ENCODE measurements at places on chromosomes 7 and 10.

DNA sequence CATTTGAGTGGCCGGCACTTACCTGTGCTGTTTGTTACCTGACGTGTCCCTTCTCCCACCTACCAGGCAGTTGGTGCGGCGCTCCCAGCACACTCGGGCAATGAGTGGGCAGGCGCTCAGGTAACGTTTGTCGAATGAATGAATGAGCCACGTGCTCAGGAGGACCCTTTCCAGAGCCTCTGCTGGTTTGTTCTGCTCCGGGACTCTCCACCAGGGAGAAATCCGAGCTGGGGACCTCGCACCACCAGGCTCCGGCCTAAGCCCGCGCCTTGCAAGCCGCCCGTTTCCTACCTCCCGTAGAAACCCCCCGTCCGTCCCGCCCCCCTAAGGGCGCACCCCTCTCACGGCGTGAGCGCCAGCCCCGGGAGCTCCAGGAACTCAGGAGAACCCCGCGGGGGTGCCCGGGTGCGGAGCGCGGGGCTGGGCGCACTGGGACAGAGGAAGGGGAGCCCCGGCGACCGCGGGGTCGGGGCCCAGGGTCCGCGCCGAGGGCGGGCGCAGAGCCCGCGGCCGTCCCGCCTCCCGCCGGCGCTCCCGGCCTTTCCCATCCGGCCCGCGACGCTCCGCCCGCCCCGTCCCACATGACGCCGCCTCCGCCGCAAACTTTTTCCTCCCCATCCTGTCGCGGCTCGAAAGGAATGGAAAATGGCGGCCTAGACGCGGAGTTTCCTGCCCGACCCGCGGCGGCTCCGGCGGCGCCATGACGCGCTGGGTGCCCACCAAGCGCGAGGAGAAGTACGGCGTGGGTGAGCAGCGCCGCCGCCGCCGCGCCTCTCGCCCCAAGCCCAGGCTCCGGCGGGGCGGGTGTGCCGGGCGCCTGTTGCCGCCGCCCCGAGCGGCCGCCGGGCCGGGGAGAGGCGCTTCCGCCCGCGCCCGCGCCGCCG, at the start of gene DOCK1:
Gene DOCK1, plus strand, starts transcription at position 611 of the 884 bp plus-strand sequence. Its CDS starts 90 bp downstream, at position 701.
- DNase-seq = no peak

DNA sequence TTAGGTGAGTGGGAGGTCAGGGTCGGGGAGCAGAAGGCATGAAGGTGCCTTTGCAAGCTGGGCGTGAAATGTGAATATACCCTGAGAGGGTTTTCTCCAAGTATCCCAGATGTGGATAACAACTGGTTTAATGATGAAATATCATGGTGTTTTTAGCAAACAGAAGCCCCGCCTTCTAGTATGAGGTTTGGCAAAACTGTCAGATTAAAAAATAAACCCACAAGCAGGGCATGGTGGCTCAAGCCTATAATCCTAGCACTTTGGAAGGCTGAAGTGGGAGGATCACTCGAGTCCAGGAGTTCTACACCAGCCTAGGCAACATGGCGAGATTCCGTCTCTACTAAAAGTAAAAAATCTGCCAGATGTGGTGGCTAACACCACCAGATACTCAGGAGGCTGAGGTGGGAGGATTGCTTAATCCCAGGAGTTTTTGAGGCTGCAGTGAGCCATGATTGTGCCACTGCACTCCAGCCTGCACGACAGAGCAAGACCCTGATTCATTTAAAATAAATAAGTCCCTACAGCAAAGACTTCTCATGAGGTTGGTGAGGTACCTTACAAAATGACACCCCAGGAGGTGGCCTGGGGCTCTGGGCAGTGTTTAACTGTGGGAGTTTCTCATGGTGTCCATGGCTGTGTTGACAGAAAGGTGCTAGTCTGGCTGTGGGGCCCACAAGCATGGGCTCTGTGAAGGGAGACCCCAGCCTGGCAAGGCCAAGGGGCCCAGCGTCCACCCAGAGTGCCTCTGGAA, 6.7 kb upstream of the PWWP2B start:
- no peak for DNase-seq

DNA sequence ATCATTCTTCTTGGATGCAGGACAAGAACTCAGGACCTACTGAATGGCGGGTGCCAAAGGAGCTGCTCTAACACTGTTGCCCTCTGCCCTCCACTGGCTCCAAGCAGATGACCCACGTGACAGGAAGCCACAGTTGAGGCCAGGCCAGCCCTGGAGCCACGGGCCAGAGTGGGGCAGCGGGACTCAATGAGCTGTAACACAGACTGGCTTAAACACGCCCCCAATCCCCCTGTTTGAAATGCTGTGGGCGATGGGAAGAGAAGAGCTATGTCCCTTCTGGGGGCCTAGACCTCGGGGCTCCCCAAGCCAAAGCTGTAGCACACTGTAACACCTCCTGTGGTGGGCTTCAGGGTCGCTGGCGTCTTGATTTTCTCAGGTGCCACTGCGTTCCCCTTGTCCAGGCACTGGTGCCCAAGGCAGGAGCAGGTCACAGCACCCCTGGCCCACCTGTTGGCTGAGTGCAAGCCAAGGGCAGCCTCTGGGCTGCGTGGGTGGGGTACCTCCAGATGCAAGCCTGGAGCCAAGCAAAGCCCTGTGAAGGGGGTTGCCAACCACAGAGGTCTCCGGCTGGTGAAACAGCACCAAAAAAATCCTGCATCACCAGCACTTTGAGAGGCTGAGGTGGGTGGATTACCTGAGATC, 18.6 kb upstream of the ZMIZ2 start:
- no peak for DNase-seq

GRCh38 chr10:63465293-63466143, at the start of gene JMJD1C:
Gene JMJD1C (minus strand): TSS chr10:63465977. CDS start chr10:63465662, 315 bp downstream.
- DNase-seq = peak; percentile 41

DNA sequence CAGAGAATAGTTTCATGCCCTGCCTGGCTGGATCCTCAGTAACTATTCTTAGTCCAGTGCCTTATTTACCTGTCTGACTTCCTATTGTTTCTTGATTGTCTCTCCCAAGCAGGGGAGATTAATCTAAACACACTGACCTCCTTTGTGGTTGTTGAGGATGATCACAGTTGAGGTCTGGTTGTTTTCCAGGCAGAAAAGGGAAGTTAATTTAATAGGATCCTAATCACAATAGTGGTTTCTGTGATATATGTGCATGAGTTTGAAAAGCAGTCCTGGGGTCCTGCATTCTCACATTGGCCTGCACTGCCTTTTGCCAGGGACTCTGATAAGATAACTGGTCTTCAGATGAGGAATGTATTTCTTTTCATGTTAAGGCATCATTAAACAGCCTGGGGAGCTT, 130.1 kb downstream of the SND1 start:
- no peak for DNase-seq

GRCh38 chr10:11553773-11554381, 57.6 kb downstream of the USP6NL start:
- DNase-seq = no peak

GRCh38 chr10:12642036-12642435, 292.7 kb downstream of the CAMK1D start:
- DNase-seq = no peak

DNA sequence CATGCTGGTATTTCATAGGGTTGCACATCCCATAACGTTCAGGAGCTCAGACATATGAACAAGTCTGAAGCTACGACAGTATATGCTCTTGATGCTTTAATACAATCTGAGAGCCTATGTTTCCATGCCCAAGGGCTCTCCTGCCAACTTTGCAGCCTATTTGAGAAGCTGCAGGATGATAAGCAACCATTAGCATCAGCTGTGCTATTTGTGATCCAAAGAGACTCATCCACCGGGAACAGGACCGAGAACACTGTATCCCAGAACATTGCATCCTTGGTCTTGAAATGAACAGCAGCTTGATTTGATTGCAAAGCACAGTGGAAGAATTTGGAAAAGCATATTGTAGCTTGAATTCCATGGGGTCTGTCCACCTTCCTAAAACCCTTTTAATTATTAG, 156.2 kb upstream of the PTER start:
- no peak for DNase-seq

DNA sequence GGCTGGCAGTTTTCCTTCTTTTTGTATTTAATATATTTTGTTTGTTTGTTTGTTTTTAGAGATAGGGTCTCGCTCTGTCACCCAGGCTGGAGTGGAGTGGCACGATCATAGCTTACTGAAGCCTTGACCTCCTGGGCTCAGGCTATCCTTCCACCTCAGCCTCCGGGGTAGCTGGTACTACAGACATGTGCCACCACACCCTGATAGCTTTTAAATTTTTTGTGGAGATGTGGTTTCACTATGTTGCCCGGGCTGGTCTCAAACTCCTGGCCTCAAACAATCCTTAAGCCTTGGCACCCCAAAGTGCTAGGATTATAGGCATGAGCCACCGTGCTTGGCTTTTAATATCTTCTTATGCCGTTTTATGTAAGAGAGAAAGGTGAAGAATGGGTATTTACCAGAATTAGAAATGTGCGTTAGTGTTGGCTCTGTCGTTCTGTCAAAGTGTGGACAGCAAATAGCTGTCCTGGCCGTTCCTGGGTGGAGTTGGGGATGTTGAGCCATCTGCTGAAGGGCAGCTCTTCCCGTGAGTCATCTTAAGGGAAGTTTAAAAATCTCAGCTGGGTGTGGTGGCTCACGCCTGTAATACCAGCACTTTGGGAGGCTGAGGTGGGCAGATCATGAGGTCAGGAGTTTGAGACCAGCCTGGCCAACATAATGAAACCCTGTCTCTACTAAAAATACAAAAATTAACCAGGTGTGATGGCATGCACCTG, 14.8 kb downstream of the OGDH start:
- no peak for DNase-seq

DNA sequence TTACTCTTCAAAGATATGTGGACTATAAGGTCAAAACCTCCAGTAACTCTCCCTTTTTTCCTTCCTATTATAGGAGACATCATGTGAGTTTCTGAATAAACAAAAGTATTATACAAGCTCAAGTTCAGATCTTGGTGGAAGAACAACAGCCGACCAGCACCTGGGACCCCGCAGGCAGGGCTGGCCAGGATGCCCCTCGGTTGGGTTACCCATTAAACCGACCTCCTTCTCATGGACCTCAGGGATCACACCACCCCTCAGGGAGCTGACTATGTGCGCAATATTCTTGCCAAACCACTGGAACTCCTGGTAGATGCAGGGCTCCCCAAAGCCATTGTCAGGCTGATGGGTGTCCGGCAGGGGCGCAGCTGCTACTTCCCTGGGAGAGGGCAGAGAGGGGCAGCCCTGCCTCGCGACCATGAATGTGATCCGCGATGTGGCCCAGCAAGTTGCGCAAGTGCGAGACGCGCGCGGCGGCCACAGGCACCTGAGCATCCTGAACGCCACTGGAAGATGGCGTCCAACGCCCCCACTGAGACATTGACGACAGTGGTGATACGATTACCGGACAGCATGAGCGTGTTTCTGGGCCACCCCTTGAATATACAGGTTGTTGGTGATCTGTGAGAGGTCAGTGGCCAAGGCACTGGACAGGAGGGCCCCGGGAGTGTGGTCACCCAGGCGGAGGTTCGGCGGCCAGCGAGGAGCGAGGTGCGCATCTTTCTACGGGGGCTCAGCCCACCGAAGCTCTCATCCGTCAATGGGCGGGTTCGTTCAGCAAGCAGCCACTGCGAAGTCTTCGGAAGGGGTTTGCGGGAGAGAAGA, 161.3 kb downstream of the IPMK start:
- DNase-seq = no peak

DNA sequence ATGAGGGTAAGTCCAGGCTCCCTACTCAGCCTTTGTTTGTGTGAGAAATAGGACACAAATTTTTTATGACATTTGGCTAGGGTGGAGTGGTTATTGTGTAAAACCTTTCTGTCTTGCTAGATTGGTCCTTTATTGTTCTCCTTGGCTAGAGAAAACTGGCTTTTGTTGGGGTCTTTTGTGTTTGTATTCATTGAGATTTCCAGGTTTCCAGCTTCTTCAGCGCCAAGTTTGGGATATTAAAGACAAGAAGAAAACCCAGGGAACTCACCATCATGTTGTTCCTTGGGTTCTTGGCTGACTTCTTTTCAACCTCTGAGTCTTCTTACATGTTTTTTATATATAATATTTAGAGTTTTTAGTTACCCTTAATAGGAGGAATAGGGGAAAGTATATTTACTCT, 310.0 kb downstream of the HPSE2 start:
- no peak for DNase-seq

DNA sequence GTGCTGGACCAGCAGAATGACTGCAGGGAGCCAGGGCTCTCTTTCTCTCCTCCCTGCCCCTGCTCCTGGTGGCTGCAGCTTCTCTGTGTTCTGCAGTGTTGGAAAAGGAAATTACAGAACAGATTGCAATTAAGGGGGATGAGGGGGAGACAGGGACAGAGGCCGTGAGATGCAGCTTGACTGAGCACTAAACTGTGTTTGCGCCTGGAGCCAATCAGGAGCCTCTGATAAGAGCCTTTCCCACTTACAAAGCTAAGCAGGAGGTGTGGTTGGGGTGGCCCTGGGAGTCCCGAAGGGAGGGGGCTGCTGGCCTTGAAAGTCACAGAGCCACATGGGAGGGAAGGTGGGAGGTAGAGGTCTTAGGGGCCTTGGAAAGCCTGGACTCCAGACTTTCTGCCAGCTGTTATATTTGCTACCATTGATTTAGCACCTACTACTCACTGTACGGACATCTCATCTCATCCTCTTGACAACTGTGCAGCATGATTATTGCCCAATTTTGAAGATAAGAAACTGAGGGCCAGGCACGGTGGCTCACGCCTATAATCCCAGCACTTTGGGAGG, 26.7 kb downstream of the TRIM8 start:
- DNase-seq = no peak

GRCh38 chr10:28862219-28862618, 184.9 kb downstream of the BAMBI start:
- no peak for DNase-seq

GRCh38 chr7:7321681-7322080, 139.3 kb downstream of the C1GALT1 start:
- no peak for DNase-seq

DNA sequence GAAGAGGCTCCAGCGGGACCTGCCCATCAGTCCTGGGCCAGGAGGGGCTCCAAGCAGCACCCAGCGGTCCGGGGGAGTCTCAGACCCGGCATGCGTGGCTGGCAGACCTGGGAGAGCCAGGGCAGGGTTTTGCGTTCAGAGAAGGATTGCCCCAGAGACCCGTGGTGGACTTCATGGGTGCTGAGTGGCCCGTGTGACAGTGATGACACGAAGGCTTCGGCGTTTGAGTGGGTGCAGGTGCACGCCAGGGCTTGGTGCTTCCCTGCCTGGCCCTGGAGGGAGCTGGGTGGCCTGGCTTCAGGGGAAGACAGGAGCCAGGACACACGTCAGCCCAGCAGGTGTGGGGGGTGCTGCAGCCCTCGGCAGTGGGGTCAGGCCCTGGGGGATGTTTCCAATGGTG, 13.9 kb downstream of the ORAI2 start:
- no peak for DNase-seq

GRCh38 chr7:106947244-106947728, 82.2 kb downstream of the PIK3CG start:
- no peak for DNase-seq

- DNase-seq = no peak
These were observed at the start of gene FFAR4 for GRCh38 chr10:93566435-93567276. Gene FFAR4 (plus strand): TSS chr10:93566665. CDS start chr10:93566721, 56 bp downstream.

DNA sequence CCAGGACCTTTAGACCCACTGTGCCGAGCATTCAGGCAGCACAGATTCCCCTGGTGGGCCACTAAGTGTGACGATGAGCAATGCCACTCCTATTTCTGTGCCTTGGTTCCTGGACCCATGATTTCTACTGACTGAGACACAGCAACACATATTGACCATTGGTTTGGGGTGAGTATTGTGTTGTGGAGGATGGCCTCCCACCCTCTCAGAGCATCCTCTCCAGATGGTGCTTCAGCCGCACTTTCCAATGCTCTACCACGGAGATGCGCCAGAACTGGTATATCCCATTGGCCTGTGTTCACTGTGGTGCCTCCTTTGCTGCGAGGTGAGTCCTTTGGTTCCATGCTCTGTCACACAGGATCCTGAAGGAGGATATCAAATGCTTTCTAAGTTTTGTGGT, 10.1 kb upstream of the GDF10 start:
- no peak for DNase-seq

Data from activated T-cell treated with anti-CD3 and anti-CD28 coated beads for 24 hours (primary cell).